ENCODE measurements at places on chromosomes 13 and 19. TPM values are rescaled to one million over a fixed set of nuclear protein-coding genes. Genes with fewer than 3 reads are reported as not detected.
A peak's percentile ranks its signal among the peaks of the same experiment; 100 is the strongest.

DNA sequence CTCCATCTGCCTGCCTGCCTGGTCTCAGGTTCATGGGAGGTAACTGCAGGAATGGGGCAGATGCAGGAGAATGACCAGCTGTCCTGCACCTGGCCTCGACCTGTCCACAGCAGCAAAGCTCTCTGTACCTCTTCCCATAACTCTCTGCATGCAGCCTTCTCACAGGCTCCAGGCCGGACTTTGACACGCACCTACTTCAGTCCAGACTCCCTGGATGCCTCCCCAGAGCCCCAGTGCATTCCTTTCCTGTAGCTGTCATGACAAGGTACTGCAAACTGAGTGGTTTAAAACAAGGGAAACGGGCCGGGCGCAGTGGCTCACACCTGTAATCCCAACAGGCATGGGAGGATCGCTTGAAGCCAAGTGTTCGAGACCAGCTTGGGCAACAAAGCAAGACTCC, 3.3 kb downstream of the NANOS2 start:
- no peak for DNase-seq

The SIGLEC6 gene
- total RNA-seq, result 0.33 TPM

The PTPRS gene
- 40.0 TPM for total RNA-seq

The KLK3 gene
- total RNA-seq, result not detected

- no peak for DNase-seq
Measured at GRCh38 chr13:42039457-42039945, 8.9 kb upstream of the DGKH start.

The CYP2F1 gene
- total RNA-seq, result not detected

GRCh38 chr13:74795526-74795925, 661.3 kb upstream of the KLF12 start:
- no peak for DNase-seq

DNA sequence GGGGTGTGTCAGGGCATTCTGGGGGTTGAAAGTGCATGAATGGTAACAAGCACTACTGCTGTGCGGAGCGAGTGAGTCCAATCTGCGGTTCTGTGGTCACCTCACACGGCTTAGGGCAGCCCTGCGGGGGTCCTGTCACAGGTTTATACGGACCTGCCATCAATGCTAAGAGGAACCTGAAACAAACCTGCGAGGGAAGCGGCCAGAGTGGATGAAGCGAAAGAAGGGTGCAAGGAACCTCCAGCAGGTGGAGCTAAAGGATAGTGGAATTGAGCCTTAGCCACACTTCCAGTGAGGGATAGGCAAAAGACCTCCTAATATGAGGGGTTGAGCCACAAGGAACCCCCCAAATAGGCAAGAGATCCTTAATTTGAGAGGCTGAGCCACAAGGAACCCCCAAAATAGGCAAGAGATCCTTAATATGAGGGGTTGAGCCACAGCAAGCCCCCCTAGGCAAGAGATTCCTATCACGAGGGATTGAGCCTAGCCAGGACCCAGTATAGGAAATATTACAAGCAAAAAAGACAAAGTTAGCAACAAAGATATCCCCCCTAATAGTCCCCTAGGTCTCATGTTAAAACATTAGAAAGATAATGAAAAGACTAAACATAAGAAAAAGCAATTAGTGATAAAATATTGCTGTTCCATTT, 6.3 kb upstream of the ZNF69 start:
- DNase-seq, result peak; percentile 20

The SLC25A41 gene
- total RNA-seq, result 0.16 TPM

DNA sequence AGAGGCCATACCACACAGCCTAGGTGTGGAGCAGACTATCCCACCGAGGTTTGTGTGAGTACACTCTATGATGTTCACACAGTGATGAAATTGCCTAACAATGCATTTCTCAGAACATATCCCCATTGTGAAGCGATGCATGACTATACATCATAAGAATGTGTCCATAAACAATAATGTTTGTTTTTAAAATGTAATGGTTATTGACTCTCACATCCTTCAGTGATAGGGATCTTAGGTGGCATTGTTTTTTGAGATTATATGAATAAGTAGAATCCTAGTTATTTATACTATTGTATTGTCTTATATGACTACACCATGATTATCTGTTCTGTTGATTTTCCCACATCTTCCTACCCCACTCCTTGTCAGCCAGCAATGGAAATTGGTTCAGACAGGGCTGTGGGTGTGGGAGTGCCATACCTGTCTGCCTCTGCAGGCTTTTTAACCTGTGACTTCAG, 13.6 kb downstream of the CCNA1 start:
- DNase-seq, result no peak

The C5AR1 gene
- 3.9 TPM for total RNA-seq

The ERVK3-1 gene
- total RNA-seq, result 22.7 TPM

DNA sequence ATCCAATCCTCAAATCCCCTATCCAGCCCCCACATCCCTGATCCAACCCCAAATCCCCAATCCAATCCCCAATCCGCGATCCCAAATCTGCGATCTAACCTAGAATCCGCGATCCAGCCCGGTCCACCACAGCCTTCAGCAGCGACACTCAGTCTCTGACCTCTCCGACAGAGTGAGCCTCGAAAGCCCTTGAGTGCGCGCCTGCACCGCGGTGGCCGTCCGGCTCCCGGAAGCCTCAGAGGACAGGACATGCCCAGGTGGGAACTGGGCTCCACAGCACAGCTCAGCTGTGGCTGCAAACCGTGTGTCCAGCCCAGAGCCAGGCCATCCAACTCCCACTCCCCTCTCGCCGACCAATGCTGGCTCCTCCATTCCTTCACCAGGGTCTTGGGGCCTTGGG, 48.8 kb upstream of the C1QTNF9B start:
- no peak for DNase-seq

DNA sequence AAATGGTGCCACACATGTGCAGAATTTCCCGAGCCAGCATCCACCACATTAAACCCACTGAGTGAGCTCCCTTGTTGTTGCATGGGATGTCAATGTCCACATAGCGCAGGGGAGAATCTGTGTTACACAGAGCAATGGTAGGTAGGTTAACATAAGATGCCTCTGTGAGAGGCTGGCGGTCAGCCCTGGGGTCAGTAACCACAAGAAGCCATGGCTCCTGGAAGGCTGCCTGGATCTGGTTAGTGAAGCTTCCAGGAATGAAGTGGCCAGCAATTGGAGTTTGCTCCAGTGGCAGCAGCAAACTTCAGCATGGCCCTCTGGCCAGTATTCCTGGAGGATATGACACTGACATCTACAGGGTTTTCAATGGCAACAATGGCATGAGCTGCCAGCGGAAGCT, 37.0 kb upstream of the PCDH9 start:
- DNase-seq, result no peak

The NLRP11 gene
- not detected for total RNA-seq

The CELF5 gene
- not detected for total RNA-seq

DNA sequence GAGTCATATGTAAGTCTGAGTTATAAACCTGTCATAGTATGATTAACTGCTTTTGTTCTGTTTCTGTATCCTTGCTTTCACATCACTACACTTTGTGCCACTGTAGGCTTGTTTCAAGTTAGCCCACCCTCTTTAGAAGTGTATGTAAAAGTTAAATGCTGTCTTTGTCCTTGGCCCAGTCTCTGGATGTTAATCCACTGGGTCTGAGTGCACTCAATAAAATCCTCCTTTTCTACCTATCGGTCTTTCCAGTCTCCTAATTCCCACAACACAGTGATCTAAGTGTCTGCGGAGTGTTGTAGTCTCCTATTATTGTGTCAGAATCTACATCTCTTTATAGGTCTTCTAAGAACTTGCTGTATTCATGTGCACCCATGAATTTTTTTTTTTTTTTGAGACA, 14.1 kb downstream of the ZNF429 start:
- no peak for DNase-seq
